ENCODE measurements at places on chromosomes 4 and X.

DNA sequence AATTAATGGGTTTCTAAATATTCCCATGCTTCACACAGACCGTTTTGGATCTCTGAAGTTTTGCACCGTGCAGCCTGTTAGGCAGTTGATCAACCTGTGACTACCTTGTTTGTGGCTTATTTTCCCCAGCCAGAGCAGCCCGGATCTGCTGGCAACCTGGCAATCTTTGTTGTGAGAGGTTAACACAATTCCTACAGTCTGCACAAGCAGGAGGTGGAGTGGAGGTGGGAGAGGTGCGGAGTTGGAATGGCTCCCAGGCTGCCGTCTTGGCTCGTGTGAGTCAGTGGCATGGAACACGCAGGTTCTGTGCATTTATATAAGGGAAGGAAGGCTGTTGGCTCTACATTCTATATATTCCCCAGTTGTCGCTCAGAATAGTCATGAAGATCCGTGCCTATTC, 70.9 kb upstream of the STOX2 start:
- DNase-seq: no peak

- DNase-seq: no peak
Measured at GRCh38 chrX:30414144-30414543, 105.0 kb upstream of the NR0B1 start.

DNA sequence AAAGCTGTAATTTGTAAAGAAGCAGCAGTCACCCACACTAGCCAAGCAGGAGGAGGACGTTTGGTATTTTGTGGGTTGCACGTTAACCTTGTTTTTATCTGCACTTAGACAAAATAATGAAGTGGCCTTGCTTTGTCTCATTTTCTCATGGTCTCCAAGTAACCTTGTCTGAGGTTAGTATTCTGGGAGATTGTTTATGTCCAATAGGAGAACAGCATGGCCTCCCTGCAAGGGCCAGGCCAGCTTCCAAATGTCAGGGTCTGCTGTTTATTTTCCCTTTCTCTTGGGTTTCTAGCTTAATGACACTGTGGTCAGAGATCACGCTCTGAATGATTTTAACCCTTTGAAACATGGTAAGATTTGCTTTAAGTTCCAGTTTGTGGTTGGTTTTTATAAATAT, 29.9 kb downstream of the PNMA6E start:
- no peak for DNase-seq

GRCh38 chr4:138445098-138445497, 202.9 kb upstream of the SLC7A11 start:
- no peak for DNase-seq

GRCh38 chr4:38621028-38621684, 42.8 kb upstream of the KLF3 start:
- DNase-seq: no peak

GRCh38 chrX:118963159-118963558, 11.3 kb upstream of the LONRF3 start:
- no peak for DNase-seq

DNA sequence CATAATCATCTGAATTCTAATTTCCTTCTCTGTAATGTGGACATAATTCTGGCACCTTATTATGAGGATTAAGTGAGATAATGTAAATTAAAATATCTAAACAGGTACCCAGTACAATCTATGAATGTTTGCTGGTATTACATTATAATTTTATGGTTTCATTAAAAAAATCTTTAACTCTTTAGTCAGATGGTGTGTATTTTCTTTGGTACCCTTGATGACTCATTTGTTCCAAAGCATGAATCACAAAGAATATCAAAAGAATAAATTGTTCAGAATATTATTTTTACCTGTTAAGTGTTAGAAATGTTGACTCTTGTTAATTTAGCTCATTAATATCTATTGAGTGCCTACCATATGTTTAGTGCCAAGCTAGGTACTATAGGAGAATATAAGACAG, 74.3 kb downstream of the SNX25 start:
- DNase-seq: no peak

Measured in effector memory CD4-positive, alpha-beta T cell (primary cell).